ENCODE measurements at places on chromosomes 2 and 18.

DNA sequence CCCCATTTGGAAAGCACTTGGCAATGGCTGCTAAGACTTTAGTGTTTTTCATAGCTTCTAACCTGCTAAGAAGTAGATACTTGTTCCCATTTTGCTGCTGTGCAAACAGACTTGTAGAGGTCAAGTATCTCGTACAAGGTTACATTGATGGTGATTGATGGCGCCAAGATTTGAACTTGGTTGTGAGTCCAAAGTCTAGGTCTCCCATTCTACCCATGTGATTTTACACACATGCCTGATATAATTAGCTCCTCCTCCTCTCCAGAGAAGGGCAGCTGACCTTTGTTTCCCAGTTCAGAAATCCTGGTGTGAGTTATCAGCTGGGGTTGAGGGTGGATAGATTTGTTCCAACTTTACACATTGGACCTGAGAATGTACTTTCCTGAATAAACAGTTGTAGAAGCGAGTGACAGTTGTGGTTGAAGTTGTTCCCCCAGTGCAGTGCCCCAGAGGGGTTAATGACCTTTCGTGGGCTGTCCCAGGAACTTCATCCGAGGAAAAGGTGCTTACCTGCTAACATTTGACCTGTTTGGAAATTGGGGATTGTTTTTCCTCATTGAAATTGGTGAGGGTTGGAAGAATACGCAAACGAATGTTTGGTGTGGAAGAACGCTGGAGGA lies 10.4 kb downstream of the TCF7L1 start:
- no peak for DNase-seq

DNA sequence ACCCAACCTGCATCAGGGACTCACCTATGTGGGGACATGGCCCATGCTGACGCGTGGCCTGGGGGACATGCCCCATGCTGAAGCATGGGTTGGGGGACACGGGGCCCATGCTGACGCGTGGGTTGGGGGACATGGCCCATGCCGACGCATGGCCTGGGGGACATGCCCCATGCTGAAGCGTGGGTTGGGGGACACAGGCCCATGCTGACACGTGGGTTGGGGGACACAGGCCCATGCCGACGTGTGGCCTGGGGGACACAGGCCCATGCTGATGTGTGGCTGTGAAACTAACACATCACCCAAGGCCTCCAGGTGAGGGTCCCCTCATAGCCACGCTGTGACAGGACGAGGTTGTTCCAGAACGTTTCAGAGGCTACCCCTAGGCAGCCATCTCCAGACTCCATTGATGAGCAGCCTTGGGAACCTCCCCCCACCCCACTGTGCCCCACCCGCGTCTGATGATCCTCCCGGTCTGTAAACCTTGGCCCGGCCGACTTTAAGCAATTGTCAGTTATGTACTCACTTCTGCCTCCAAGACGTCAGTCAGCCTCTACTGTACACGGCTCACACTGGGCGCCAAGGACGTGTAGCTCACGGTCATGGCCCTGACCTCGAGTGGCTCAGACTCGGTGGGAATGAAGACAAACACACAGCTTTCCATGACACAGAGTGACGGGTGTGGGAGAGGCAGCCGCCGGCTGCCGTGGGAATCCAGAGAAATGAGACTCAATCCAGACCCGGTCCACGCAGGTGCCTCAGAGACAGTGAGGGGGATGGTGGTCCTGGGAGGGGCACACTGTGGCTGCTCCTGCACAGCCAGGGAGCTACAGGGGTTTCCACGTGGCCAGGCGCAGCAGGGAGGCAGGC lies 50.2 kb upstream of the SLC66A3 start:
- no peak for DNase-seq

GRCh38 chr18:78979056-78979729 lies 425 bp upstream of the SALL3 start:
- no peak for DNase-seq

DNA sequence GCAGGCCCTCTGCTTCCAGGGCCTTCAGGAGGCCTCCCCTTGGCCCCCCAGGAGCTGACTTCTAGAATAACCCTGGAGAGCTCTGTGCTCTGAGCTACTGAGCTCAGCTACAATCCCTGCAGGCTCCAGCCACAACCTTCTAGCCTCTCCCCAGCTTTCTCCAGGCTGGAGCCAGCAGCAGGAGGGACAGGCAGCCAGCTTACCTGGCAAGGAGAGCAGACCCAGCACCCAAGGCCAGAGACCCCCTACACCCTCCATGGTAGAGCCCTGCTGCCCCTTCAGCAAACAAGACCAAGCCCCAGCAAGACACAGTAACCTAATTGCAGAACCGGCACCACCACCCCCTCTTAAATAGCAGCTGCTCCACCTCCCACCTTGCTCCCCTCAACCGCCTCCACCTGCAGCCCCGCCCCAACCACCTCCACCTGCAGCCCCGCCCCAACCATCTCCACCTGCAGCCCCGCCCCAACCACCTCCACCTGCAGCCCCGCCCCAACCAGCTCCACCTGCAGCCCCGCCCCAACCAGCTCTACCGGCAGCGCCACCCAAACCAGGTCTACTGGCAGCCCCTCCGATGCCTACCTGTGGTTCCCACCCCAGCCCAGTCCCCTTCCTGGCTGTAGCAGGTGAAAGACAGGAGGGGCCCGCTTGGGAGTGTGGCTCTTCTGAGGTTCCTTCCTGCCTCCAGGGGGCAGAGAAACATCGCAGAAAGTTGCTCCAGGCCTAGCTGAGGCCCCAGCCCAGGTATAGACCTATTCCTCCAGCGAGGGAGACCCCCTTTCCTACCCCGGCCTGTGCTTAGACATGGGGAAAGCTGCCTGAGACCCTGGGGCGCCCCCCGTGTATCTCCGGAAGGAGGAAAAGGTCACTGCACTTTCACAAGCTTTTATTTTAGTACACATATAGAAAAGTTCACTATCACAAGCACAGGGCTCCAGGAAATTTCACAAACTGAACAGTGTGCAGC lies at the start of gene ASTL:
Gene ASTL, minus strand, starts transcription at position 324 of the 967 bp plus-strand sequence. Its CDS starts 66 bp downstream, at position 258.
- no peak for DNase-seq

- DNase-seq, result no peak
Observed at GRCh38 chr2:1476617-1477195, 63.4 kb downstream of the TPO start.

DNA sequence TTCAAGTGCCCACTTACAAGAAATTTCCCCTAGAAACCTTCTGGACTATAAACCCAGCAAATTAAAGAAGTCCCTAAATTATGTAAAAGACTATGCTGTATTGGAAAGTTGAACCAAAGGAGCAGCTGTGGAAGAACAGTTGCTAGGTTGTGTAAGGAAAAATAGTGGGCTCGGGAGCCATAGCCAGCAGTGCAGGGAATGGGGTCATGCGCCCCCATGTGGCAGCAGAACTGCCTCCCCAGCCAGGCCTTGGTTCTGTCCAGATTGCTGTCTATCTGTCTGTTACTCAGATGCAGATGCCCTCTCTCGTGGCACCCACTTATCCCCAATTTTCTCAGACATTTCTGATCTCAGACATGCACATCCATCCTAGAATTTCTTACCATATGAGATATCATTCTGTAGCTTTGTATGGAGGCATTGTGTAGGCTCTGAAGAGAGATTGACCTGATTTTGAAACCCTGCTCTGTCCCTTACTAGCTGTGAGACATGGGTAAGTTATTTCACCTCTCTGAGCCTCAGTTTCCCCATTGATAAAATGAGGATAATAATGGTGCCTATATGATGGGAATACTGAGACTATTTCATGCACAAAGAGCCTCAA lies 258.3 kb downstream of the SS18 start:
- DNase-seq, result peak; percentile 15

GRCh38 chr18:37698508-37699040 lies 133.0 kb upstream of the CELF4 start:
- no peak for DNase-seq

DNA sequence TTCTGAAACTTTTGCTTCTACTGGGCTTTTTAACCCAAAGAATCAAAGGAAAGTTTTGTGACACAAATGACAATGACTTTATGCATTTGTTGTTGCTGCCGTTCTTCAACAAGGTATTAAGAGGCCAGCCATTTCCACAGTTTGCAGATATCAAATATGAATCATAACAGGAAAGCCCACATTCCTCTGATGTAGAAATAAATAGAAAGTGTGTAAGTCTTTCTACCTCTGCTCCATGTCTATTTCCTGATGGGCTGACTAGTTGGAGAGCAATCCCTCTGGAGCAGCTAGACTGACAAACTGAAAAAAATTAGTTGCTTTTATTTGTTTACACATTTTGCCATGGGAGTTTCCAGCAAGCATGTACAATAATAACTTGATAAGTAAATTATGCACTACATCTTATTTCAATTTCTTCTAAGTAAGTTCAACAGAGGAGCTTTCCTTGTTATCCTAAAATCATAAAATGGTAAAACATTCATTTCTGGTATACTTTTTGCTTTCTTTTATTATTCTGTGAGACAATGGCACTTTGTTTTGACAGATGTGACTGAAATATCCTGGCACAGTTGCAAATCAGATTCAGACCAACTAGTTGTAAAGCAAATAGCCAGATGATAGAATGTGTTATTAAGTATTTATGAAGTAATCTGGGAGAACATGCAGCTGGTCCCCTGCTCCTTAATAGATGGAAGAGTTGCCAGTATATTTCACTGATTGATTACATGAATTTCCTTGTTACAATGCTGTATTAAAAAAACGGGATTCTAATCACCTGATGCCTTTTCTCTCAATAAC lies 266.7 kb downstream of the METTL4 start:
- peak; percentile 49 for DNase-seq
